Hepatocyte (in vitro differentiated cells): ENCODE measurements at places on chromosomes 6 and 20.

GRCh38 chr6:122770835-122771601 lies 8.5 kb upstream of the FABP7 start:
- DNase-seq: peak; percentile 20

DNA sequence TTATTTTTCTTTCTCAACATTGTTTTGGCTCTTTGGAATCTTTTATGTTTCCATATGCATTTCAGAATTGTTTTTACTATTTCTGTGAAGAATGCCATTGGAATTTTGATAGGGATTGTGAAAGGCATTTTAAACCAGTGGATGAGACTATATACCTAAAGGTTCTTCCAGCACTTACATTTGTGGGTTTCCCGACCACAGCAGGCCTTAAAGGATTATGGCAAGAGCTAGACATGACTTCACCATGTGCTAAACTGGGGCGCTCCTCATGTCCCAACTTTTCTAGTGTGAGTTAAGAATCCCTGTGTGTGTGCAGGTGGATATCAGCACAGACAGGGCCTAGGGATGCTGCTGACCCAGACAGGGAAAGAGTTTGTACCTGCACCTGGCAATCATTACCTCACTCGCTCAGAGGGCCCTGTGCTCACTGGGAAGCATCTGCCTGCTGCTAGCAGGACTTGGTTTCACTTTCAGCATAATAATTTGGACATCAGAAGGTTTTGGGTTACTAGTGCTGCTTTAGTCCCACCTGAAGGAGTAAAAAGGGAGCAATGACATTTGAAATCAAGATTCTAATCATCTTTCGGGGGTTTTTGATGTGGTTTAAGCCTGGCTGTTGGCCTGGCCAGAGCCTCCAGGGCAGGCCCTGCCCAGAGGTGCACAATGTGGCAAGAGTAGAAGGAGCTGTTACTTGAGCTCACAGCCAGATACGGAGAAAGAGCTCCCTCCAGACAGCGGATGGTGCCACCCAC lies 137.1 kb downstream of the CDC5L start:
- no peak for DNase-seq

- no peak for DNase-seq
Observed at GRCh38 chr20:58543274-58543673, 28.1 kb upstream of the APCDD1L start.

DNA sequence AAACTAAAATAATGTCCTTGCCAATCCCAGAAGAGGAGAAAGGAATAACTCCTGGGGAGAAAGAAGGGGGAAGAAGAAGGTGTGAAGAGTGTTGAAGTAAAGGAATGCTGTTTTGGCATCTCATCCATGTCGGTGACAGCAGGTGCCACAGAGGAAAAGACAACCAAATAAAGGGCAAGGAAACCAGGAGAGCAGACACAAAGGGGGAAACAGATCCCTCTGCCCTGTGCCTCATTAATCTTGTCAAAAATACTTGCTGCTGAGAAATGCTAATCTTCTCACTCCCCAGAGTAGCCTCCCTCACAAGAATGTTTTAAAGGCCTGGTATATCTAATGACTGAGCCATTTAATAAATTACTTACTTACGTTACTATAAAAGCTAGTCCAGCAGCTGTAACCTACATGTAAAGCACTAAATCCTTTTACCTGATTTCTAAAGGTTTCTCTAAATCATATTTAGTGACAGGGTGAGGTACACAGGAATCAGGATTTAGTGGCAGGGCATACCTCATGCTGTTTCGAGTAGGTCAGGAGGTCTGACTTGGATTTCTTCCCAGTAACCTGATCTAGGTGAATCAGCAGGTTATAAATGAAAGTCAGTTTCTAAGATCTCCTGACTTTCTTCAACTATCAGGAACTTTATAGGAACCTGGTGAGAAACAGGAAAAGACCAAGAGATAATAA lies 377.1 kb downstream of the CENPW start:
- DNase-seq: no peak

DNA sequence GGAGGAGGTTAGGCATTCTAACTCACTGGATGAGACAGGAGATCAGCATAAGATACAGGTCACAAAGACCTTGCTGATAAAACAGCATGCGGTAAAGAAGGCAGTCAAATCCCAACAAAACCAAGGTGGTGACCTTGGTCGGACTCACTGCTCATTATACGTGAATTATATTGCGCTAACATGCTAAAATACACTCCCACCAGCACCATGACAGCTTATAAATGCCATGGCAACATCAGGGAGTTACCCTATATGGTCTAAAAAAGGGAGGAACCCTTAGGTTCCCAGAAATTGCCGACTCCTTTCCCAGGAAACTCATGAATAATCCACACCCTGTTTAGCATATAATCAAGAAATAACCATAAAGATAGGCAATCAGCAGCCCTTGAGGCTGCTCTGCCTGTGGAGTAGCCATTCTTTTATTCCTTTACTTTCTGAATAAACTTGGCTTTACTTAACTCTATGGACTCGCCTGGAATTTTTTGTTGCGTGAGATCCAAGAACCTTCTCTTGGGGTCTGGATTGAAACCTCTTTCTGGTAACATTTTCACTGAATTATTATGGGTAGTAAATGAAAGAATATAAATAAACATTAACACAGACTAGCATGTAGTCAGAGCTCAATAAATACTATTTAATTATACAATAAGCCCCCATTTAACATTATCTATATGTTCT lies 3.0 kb upstream of the LAMA4 start:
- no peak for DNase-seq
